Keratinocyte (primary cell): ENCODE measurements at places on chromosomes 3 and 15. TPM values are rescaled to one million over a fixed set of nuclear protein-coding genes. Genes with fewer than 3 reads are reported as not detected.
A peak's percentile ranks its signal among the peaks of the same experiment; 100 is the strongest.

OXSM gene
- polyA plus RNA-seq: 17.8 to 31.6 TPM (median 28.0 TPM) in 3 replicates

- DNase-seq: no peak
These were observed 186.5 kb upstream of the GAP43 start for GRCh38 chr3:115436767-115437301.

- DNase-seq: no peak
These were observed 223.1 kb downstream of the RBMS3 start for GRCh38 chr3:29503958-29504357.

DNA sequence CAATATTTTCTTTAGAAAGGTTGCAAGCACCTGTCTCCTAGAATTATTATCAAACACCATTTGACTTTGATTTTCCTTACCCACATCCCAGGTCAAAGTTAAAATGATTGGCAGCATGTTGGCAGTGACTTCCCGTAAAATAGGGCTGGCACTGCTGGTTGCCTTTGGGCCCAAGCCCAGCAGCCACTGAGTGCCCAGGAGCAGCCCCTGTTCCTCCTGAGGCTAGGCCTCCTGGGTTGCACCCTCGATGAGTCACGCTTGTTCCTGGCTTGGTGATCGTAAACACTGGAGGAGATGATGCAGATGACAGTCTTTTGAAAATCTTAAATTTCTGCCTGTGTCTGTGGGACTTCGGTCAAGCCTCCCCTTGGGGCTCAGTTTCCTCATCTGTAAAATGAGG lies 290.0 kb downstream of the TLE3 start:
- DNase-seq: no peak

- no peak for DNase-seq
These were observed 18.0 kb downstream of the MIX23 start for GRCh38 chr3:122365073-122365472.

STXBP5L gene
- polyA plus RNA-seq: not detected in 3 replicates

PPP1R14D gene
- polyA plus RNA-seq: not detected in 3 replicates

C3orf49 gene
- polyA plus RNA-seq: not detected in 3 replicates

PLSCR2 gene
- polyA plus RNA-seq: not detected in 3 replicates

DNA sequence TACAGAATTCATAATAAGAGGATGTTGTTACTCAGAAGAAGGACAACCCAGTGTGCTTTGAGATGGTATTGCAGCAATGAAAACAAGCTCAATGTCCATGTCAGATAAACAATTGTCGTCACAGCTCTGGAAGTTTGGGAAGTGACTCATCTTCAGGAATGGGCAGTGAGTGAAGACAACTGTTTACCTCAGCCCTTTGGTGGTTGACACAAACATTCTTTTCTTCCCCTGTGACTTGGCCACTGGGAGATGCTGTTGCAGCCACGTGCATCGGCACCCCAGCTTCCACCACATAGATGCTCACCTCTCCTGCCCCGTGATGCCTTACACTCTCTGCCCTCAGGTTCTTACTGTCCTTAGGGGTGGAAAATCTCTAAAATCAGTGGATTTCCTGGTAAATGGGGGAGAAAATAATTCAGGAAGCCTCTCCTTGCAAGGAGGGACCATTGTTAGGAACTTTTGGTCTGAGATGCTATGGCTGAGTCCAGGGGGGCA lies 114.1 kb upstream of the GALNT15 start:
- DNase-seq: peak; percentile 98

DNA sequence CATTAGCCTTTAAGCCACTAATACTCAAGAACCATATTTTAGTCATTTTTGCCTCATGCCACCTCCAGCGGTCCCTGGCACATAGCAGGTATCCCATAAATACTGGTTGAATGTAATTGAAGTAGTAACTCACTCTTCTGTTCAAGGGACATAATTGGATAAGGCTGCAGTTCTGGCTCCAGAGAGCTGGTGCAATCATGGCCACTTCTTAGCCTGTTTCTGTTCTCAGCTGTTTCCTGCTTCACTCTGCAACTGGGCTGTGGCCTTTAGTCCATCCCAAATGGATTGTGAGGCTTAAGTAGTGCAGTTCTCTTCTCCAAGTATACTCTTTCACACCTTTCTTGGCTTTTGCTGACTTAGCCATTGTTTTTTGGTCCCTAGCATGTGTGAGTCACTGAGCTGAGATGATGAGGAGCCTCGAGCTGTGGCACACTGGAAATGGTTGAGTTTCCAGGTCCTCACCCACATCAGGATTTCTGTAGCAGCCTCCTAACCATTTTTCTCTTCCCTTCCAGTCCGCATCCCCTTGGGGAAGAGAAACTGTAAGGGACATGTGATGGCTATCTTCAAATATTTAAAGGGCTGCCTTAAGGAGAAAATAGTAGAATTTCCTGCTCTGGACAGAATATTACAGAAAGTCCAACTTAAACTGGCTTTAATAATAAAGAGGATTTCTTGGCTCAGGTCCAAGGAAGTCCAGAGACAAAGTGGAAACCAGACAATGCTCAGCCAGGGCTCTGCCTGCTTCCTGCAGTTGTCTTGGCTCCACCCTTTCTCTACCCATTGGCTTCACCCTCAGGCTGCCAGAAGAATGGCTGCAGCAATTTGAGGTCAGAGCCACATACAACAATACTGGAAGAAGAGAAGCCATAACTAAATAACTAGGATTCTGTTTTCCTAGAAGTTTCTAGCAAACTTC lies 305.4 kb upstream of the ROPN1 start:
- no peak for DNase-seq

- DNase-seq: no peak
These were observed 162.3 kb upstream of the ARHGEF26 start for GRCh38 chr3:153958635-153959595.

GRCh38 chr3:121855555-121855954 lies 20.5 kb downstream of the EAF2 start:
- DNase-seq: no peak

DNA sequence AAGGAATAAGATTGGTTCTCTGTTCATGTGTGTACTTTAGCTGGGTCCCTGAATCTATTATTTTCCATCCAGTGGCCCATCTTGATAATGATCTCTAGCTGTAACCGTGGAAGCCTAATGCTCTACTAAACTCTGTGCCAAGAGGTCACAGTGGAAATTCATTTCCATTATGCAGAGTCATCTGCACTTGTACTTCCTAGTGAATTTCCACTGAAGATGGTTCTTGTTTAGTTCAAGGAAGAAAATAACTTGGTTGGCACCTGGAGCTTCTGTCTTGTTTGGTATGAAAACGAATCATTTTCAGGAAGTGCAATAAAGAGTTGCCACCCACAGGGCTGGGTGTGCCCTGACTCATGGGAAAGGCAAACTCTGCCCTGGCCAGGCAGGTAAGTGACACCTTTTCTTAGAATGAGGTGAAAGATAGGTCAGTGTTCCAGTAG lies 10.3 kb downstream of the LPP start:
- no peak for DNase-seq

CCDC191 gene
- polyA plus RNA-seq: 1.5 to 3.6 TPM (median 3.6 TPM) in 3 replicates

CADM2 gene
- not detected in 3 replicates for polyA plus RNA-seq

PCOLCE2 gene
- polyA plus RNA-seq: 1.7 to 2.4 TPM (median 2.4 TPM) in 3 replicates

DNA sequence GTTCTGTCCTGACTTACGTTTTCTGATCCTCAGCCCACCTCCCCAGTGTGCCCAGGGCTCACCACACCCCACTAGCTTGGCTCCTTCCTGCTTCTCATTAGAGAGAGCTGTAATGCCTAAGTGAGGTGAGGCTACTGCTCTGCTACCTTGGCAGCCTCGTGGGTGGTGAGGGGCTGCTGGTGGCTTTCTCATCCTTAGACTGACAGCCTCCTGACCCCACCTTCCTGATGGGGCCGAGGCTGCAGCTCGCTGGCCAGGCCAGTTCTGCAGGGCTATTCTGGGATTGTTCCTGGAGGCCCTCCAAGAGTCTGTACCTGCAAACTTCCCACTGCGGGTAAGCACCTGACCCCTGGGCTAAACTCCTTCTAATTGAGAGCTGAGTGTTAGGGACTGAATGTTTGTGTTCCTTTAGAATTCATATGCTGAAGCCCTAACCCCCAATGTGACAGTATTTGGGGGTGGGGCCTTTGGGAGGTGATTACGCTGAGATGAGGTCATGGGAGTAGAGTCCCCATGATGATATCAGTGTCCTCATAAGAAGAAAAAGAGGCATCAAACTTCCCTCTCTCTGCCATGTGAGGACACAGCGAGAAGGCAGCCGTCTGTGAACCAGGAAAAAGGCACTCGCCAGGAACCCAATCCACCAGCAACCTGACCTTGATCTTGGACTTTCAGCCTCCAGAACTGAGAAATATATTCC lies 38.1 kb upstream of the IQSEC1 start:
- DNase-seq: no peak
